Motor neuron (in vitro differentiated cells): ENCODE measurements at places on chromosomes 7 and 10. TPM values are rescaled to one million over a fixed set of nuclear protein-coding genes. Genes with fewer than 3 reads are reported as not detected.
A peak's percentile ranks its signal among the peaks of the same experiment; 100 is the strongest.

Gene CPEB3
- 7.4 and 8.1 TPM in 2 replicates for total RNA-seq

DNA sequence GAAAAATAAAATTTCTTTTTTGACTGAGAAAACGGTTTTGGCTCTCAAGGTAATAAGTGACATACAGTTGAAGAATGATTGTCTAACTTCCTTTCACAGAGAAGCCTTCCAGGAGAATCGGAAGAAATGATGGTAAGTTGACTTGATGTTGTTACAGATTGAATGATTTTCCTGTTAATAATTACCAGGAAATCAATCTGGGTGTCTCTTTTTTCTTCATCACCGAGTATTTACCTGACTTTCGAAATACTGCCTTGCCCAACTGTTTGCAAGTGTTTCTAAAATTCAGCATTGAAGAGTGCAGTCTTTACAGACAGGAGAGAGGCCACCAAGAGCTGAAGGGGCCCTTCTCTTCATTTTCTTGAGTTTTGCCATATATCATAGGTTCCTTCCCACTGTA is 4.0 kb downstream of the ITIH2 start:
- no peak for ATAC-seq

GRCh38 chr10:1420661-1421362 is 316.5 kb downstream of the ADARB2 start:
- ATAC-seq = peak; percentile 98

GRCh38 chr7:131225619-131226513 is 101.8 kb upstream of the MKLN1 start:
- peak; percentile 94 for ATAC-seq

GRCh38 chr10:110568055-110568735 is 700 bp downstream of the SMC3 start:
- peak; percentile 45 for ATAC-seq
